ENCODE measurements at places on chromosomes 13 and 19.

DNA sequence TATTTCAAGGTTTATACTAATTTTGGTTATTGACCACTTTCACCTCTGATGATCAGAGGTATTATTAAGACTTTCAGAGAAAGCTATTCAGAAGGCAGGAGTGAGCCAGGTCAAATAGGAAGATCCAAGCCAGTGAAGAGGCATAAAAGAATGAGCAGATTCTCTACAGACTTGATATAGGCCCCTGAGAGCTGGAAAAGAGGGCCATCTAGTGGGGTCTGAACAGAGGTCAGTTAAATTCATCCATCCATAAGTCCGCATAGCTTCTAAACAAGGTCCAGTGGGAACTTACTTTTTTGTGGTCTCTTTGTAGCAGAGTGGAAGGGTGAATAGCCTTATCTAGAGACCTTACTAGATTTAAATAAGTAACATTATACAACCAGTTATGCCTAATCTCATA, 126.6 kb upstream of the UFM1 start:
- no peaks in the 10 kb centered on the region for H3K36me3 ChIP-seq
- no peak overlapping the region for H3K4me3 ChIP-seq
- no peak for ATAC-seq
- no peaks in the 10 kb centered on the region for H3K27me3 ChIP-seq
- no peak overlapping the region for H3K27ac ChIP-seq

GRCh38 chr19:45097450-45097775, 4.4 kb downstream of the PPP1R37 start:
- no peak for ATAC-seq
- no peaks in the 10 kb centered on the region for H3K4me1 ChIP-seq
- H3K27me3 ChIP-seq = no peaks in the 10 kb centered on the region
- H3K27ac ChIP-seq = no peak overlapping the region

DNA sequence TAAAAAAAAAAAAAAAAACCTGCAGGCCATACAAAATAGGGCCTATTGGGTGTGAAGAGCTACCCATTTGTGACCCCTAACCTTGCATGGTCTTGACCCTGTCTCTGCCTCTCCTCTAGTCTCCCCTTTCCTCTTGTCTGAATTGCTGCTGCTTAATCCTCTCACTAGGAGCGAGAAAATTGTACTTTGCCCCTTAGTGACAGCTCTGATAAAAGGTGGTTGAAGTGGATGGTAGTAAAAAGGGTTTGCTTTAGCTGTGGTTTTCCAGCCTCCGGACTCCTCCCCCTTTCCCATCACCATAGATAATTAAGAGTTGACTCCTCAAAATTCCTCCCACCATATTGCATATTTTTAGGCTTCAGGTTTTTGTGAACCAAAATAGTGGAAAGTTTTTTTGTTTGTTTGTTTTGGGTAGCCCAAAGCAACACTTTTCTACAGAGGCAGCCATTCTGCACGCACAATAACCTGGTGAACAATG, 23.5 kb downstream of the ACTN4 start:
- peaks cover 58% of the 10 kb centered on the region for H3K4me1 ChIP-seq
- H3K27me3 ChIP-seq = no peaks in the 10 kb centered on the region
- ATAC-seq = no peak

DNA sequence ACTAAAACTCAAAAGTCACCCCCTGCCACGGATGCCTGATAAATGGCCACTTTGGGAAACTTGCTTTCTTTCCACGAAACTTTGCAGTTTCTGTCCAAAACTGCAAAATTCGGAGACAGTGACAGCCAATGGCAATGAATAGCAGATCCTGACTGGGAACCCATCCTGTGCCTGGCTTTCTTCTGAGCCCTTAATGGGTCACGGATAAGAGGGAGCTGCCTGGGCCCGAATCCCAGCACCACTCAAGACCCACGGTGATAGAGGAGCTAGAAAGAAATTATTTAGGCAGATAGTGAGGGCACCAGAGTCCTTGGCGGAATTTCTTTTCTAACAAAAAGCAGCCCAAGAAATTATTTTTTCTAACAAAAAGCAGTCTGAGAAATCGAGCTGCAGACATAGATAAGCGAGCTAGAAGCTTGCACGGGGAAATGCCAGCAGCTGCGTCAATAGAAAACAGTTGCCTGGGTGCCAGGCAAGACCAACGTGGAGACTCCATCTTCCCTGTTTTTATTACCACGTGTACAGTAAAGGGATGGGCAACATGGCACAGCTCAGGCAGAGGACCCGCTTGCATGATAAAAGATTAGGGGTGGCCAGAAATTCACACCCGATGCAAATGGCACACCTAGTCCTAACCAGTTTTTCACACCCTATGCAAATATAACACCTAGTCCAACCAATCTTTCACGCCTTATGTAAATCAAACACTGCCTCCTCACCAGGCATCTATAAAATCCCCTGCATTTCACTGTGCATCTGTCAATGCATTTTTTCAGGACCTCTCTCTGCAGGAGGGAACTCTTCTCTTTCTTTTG, 7.1 kb upstream of the HSH2D start:
- no peaks in the 10 kb centered on the region for H3K27me3 ChIP-seq
- peaks cover 31% of the 10 kb centered on the region for H3K36me3 ChIP-seq
- no peak for ATAC-seq
- H3K27ac ChIP-seq = no peak overlapping the region
- no peak overlapping the region for H3K4me3 ChIP-seq

- no peaks in the 10 kb centered on the region for H3K36me3 ChIP-seq
- no peak overlapping the region for H3K27ac ChIP-seq
- no peaks in the 10 kb centered on the region for H3K27me3 ChIP-seq
- no peak for ATAC-seq
These were observed 350.0 kb downstream of the DACH1 start for GRCh38 chr13:71517004-71517403.

Data from gastroesophageal sphincter (tissue), 4 donors.